ENCODE measurements at places on chromosomes 7 and 10.

DNA sequence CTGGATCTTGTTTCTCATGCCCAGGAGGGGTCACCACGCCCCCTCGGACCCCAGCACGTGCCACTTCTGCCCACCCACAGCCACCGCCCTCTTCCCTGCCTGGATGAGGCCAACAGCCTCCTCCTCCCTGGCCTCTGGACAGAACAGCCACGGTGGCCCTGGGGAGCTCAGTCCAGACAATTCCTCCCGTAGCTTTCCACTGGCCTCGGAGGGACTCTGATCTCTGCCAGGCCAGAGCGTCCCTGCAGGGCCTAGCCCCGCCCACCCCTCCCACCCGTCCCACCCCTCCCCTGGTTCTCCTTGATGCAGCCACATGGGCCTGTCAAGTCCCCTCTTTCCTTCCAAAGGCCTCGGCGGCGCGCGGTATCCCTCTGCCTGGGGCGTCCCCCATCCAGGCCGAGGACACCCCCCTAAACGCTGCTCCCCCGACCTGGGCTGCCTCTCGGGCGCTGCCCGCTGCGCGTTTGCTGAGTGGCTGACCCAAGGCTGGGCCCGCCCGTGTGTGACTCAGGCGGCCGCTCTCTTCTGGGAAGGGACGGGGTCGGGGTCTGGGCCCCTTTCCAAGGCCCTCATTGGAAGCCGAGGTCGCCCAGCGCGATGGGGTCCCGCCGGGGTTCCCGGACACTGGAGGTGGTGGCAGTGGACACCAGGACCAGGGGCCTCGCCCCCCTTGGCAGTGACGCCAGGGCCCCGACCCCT, 557 bp downstream of the TMEM120A start:
- no peak for DNase-seq

DNA sequence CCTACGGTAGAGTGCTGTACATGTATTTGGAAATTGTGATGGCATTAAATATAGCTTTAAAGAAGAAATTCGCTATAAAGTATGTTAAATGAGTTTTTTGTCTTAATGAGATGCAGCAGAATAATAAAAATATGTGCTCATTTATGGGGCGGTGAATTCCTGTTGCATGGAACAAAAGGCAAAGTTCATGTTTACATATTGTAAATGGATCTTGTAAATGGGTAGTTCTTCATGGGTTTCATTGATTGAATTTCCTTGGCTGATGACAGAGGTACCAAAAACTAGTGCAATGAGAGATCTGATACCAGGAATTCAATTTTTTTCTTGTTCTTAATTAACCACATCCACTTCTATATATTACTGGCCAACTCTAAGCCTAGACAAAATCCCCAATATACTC, 284.2 kb downstream of the SUGCT start:
- DNase-seq, result no peak

DNA sequence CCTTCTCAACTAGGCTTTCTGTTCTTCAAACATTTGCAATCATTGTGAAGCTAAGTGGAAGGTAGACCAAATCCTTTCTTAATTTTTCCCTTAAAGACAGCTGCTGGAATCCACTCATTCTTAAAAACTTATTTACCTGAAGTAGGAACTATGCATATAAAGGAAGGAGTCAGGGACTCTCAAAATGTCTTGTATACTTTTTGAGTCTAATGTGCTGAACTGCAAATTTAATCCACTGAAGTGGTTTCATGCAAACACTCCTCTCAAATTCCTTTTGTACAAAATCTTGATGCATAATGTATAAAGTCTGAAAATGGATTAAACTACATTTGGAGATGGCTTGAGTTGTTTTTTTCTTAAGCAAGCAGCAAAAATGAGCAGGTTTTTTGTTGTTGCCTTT, 118.0 kb downstream of the CABCOCO1 start:
- DNase-seq, result no peak

DNA sequence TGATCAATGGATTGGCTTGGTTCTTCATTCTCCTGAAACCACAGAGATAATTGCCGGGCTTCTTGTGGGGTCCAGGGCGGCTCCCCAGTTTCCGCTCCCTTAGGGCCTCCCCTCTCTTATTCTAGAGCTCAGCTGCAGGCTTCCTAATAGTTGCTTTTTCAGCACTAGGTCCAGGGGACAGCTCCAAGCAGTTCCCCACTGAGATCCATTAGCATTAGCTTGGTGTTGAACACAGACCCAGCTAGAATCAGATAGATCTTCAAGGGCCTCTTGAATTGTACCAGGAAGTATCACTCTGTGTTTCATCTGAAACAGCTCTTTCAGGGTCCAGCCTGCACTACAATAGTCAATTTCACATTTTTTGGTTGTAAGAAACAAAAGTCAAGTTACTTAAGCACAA, 238.7 kb downstream of the SEC23IP start:
- no peak for DNase-seq

DNA sequence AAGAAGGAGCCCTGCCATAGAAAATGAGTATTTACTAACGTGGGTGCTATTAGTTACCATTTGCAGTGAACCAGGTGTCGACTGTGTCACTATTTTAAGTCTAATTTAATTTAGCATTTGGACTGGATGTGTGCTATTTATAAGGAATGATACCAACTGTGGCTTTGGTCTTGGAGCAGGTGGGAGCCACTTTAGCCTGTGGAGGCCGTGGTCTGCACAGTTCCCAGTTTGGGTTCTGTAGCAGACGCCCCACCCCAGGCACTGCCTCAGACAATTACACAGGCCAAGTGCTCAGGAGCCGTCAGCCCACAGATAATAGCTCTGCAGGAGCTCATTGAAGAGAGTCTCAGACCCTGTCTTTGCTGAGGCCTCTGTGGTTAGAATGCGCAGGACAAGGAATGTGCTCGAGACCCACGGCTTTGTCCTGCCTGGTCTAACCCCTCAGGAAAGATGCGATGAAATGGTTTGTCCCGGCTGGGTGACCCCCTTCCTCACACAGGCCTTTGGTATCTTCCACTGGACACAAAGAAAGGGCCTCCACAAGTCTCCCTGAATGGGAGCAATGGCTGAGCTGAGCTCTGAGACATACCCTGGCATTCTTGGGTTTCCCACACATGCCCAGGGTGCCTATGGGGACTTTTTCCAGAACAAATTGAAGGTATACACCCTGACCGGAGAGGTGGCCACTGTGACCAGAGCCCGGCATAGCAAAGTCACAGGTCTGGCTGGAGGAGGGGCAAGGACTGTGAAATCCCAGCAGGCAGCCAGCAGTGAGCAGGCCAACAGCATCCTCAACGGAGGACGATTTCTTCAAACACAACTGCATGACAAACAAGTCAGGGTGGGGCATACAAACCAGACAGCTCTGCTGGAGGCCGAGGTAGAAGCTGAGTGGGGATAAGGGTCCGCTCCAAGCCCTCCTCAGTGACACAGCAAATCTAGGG, 251.2 kb downstream of the ARHGAP12 start:
- DNase-seq, result no peak

DNA sequence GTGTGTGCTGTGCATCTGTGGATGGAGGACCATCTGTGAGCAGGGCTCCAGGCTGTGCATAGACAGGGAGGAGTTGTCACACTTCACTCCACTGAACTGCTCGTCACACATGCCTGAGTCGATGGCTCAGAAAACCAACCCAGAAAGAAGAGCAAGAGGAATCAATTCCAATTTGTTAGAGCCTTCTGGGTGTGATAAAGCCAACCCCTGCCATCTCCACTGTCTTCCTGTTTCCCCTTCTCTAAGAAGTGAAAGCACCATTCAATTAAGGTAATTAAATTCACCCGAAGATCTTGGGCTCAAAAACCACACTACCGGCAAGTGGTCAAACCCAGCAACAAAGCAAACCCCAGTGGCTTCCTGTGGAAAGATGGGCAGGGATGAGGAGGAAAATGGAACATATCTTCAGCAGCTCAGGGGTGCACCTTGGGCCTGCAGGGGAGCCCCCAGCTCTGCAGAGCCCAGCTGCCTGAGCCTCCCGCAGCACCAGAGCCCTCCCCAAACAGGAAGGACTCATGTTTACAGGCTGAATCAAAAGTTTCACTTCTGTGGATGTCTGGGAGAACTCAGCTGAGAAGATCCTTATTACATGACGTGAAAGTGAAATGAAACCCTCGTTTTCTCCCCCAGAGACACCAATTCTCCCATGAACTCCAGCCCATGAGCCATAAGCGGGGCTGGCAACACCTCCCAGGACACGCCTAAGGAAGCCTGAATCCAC, 10.9 kb downstream of the C10orf71 start:
- no peak for DNase-seq

DNA sequence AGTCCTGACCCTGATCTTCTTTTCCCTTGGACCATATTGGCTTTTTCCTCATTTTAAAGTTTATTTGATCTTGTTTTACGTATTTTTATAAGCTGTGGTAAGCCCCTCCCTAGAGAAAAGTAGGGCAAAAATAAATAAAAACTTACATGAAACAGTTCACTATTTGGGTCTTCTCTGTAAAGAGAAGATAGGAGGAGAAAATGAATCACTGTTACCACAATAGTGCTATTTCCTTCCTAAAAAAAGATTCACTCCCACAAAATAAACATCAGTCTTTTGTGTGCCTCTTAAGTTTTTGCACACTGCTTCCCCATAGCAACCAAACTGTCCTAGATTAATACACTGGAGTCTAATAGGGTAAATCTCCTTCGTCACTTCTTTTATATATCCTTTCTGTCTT, 1.4 kb upstream of the SVIL start:
- DNase-seq, result peak; percentile 48

DNA sequence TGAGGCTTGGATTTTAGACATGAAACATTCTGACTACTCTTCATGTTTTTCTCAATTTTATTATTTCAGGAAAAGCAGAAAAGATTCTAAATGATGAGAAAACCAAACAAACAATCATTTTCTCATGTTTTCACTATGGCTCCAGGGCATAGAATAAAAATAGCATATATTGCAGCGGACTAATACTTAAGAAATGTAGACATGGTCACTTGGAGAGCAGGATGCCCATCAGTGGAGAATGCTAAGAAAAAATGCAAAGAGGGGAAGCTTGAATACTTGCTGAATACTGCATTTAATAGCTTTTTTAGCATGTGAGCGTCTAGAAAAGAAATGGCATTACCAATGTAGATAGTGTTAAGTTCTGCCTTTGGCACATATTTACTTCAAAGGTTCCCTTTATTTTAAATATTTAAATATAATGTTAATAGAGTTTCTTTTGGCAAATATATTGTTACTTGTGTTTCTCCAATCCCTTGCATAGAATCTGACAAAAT, 107.9 kb downstream of the PPP1R17 start:
- DNase-seq, result no peak

DNA sequence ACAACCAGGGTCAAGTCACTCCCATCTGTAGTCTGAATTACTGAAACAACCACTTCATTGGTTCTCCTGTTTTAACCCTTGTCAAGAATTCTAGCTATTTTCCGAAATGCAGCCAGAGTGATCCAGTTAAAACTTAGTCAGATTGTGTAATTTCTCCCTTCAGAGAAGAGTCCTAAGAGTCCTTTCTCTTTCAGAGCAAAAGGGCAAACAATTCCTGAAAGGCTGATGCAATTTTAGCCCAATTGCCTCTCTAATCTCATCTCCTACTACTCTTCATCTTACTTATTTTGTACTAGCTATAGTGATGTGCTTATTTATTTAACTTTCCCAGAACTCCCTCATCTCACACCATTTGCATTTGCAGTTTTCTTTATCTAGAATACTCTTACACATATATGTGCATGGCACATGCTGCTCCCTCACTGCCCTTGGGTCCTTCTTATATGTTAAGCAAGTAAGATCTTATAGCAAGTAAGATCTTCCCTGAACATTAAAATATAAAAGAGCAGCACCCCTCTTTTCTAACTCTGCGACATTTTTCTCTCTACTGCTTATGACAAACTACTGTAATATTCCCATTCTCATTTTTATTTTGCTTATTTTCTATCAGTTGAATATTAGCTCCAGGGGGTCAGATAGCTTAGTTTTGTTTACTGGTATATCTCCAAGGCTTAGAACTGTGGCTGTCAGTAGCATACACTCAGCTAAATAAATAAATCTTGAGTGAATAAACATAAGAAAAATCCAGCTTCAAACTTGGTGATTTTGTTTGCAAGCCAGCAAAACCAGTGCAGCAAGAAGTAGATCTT, 44.6 kb downstream of the HGF start:
- DNase-seq, result no peak

DNA sequence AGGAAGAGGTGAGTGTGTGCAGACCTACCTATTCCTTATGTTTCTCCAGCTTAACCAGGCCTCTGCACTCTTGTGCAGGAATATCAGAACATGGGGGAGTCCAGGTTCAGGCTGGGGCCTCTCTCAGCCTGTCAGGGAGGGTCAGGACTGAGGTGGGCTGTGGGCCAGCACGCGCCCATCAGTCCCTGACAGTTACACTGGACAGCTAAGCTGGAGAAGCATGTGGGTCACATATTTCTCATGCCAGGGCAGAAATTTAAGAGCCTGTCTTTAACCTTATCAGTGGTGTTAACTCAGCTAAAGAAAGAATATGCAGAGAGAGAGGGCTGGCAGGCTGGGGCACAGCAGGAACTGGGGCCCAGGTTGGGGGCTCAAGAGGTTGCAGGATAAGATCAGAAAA, 8.7 kb upstream of the POLD2 start:
- no peak for DNase-seq

- DNase-seq, result no peak
Measured at GRCh38 chr7:7203813-7204575, 21.6 kb downstream of the C1GALT1 start.

DNA sequence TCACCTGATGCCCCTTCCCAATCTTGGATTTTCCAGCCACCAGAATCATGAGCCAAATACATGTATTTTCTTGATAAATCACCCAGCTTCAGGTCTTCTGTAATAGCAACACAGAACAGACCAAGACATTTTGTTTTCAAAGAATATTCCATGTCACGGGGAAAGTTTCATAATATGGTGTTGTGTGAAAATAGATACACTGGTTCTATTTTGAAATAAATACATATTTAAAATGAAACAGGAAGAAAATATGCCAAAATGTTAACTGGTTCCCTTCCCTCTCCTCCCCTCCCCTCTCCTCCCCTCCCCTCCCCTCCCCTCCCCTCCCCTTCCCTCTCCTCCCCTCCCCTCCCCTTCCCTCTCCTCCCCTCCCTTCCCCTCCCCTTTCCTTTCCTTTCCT, 30.3 kb upstream of the CAMK1D start:
- DNase-seq, result no peak

DNA sequence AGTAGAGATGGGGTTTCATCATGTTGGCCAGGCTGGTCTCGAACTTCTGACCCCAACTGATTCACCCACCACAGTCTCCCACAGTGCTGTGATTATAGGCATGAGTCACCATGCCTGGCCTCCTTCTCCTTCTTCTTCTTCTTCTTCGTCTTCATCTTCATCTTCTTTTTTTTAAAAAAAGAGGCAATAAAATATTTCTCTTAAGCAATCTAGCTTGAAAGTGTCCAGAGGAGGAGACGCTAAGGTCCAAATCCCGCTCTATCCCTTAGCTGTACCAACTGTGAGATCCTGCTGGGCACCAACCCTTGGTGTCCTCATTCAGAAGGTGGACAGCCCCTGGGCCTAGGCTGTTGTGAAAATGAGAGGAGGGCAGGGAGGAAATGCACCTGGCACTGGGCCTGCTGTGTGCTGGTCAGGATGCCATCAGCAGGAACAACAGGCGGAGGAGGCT, 13.9 kb upstream of the PSAP start:
- DNase-seq, result peak; percentile 64
